ENCODE measurements at places on chromosomes 4 and X.

- DNase-seq: no peak
Measured at GRCh38 chrX:67543818-67544217, at the start of gene AR. Gene AR (plus strand): TSS chrX:67544021. CDS start chrX:67545147, 1,126 bp downstream.

DNA sequence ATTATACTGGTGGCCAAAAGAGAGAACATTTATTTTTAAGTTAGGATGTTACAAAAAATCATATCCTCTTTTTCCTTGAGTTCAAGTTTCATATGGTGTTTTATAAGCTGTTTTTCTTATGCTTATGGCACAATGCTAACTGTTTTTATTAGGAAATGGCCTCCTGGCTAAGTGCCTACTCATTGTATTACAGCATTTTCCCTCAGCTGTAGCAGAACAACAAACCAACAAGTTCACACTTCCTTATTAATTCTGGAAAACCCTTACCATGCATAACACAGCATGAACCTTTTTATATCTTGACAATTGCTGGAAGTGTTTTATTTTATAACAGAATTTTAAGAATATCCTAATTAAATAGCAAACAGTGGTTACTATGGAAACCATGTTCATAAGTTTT, 165.8 kb downstream of the GASK1B start:
- no peak for DNase-seq

- DNase-seq: no peak
Measured at GRCh38 chr4:48071191-48071590, 54.6 kb downstream of the NIPAL1 start.

GRCh38 chrX:118496763-118497079, 1.1 kb downstream of the DOCK11 start:
- no peak for DNase-seq

DNA sequence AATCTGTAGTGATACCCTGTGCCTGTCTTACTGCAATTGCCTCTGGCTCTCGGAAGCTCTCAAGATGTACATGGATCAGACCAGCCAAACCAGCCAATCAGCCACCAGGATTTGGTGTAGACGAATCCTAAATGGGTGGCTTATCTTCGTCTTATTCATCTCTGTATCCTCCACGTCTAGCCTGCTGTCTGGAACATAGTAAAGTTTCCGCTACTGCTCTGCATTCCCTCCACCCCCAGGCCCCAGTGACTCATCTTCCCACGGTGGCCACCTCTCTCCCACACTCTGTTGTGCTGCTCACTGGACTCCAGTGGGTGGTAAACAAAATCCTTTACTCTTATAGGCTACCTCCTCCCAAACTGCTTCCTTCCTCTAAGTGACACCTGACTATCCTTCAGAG, 37.8 kb downstream of the SEPTIN6 start:
- DNase-seq: no peak

Data from NCI-H1436 (cell line).